GM19239 (cell line): ENCODE measurements at places on chromosomes 11 and 22.

DNA sequence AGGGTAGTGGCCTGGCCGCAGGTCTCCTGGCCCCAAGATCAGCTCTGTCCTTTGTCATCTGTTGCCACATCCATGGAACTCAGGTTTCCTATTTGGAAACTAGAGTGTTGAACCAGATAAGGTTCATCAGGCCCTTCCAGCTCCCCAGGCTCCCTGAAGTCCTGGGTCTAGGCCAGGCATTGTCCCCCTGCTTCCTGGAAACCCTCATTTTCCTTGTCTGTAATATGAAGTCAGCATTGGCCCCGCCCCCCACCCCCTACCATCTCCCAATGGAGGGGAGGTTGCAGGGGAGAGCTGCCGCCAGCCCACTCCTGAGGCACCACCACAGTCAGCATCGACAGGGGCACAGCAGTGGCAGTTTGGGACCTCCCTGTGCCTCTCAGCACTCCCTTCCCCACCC, 9.0 kb upstream of the MS4A10 start:
- DNase-seq, result no peak

GRCh38 chr11:96314326-96315020, 28.5 kb downstream of the MAML2 start:
- no peak for DNase-seq

DNA sequence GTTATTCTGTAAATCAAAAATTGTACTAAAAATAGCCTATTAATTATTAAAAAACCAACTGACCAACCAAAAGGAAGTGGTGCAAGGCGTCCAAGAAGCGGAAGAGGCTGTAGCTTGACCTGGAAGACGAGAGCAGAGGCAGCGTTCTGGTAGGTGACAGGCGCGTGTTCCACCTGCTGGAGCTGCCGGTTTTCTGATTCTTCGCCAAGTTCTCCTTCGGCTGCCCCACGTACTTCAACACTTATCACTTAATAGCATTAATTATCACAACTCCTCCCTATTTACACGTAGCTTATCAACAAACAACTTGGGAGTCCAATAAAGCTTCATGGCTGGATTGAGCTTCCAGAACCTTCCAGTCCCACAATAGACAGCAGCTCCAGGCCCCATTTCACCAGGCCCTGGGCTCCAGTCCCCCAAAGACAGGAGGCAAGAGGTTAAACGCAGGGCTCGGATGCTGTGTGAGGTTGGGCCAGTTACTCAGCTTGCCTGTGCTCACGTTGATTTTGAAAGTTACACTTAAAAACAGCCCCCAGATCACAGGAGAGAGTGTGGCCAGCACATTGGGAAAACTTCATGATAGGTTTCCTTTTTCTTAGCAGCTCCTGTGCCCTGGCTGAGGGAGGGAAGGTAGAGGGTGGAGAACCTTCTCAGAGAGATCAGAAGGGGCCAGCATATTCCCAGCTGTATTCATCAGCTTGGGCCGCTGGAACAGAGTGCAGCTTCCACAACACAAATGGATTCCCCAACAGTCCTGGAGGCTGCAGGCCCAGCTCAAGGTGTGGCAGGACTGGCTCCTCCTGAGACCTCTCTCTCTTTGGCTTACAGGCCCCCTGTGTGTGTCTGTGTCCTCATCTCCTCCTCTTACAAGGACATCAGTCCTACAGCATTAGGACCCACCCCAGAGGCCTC, 54.2 kb upstream of the FGF3 start:
- DNase-seq, result no peak

GRCh38 chr11:76670485-76671236, at the start of gene LRRC32:
Gene LRRC32 (minus strand): TSS chr11:76670747. CDS start chr11:76665954, 4,793 bp downstream.
- no peak for DNase-seq

- DNase-seq, result no peak
These were observed 42.4 kb downstream of the ZBTB44 start for GRCh38 chr11:130272336-130272735.

DNA sequence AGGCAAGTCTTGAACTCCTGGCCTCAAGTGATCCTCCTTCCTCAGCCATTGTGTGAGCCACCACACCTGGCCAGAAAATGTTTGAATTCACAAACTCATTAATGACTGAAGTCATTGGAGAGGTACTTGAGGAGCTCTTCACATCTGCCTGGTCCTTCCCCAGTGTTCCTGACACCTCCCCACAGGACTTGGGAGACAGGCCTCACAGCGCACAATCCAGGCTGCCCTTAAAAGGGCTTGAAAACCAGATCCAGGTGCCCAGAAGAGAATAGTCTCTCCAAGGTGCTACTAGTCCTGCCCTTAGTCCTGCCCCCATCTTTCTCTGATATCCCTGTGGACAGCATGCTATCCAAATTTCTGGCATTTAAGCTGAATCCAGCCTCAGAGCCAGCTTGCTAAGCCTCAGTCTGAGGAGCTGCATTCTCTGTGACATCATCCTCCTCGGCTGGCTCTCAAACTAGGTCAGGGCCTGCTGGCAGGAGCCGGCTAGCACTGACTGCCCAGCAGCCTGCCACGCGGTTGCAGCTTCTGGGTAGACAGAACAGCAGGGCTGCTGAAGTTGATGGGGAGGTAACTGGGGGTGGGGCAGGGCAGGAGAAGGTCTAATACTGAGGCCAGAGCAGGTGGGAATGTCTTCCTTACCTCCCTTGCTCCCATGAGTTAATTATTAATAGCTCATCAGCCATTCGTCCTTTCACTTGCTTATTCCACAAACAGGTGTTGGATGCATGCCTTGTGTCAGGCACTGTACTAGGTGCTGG, 35.3 kb upstream of the NECTIN1 start:
- no peak for DNase-seq

DNA sequence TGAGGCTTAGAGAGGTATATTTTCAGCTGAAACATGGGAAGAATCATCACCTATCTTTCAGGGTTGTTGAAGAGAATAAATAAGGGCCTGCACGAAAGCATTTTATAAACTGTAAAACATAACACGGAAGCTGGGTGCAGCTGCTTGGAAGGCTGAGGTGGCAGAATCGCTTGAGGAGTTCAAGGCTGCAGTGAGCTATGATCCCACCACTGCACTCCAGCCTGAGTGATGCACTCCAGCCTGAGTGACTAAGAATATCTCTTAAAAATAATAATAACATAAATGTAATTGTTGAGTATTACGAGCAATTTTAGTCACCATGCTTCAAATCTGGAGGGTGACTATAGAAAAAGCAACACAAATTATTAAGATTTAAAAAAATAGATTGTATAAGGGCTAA, 16.3 kb downstream of the RBFOX2 start:
- no peak for DNase-seq
